Erythroblast (primary cell): ENCODE measurements at places on chromosomes 1 and 21.

DNA sequence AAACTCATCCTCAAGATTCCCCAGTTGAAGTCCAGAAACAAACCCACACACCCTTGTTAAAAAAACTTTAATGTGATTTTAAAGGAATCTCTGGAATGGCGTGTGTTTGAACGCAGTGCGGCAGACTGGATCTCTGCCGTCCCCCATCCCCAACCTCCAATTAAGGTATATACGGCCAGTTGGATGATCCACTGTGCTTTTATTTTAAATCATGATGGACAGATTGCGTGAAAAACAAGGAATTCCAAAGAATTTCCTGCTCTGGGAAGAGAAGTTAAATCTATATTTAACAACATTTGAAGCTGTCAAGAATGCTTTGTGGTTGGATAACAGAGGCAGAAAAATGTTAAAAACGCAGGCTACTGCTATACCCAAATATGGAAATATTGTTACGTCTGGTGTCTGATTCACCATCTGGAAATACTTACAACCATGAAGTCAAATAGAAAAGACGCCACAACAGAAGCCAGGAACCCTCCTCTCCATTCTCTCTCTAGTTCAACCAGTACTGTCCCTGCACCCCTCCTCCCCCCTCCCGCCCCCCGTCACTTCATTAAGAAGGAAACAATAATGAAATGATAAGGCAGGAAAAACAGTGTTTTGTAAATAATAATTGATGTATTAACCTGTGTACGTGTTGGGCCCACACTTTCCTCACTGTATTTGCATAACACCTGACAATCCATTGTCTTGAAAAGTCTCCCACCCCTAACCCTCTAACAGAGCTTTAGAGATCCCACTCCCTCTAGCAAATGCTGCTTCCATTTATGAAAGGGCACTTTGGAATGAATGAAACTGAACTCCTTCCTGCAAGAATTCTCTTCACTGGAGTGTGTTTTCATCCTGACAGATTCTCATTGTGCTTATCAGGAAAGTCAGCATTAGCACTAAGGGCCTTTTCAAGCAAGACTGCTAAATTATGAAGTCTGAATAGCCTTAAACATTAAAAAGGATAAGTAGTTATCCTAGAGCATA lies 2.0 kb upstream of the CCN1 start:
- DNase-seq = no peak

DNA sequence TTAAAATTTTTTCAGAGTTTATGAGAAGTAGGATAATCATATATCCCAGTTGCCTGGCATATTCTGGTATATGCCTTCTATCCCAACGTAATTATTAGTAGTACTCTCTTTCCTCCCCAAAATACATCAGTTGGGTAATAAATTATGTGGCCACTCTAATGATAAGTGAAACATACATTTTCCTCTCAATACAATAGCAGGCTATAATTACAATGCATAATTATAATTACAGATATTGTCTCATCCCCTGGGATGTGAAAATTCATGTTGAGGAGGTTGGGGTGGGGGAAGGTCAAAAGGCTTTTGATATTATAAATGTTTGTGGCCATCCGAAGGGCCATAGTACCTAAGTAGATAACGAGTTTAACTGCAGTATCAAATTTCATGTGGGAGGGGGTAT lies 277.1 kb downstream of the ST6GALNAC3 start:
- no peak for DNase-seq

GRCh38 chr1:214271174-214271858 lies 9.6 kb upstream of the SMYD2 start:
- no peak for DNase-seq

- no peak for DNase-seq
Observed at GRCh38 chr1:3024588-3024987, 3.3 kb downstream of the ACTRT2 start.

DNA sequence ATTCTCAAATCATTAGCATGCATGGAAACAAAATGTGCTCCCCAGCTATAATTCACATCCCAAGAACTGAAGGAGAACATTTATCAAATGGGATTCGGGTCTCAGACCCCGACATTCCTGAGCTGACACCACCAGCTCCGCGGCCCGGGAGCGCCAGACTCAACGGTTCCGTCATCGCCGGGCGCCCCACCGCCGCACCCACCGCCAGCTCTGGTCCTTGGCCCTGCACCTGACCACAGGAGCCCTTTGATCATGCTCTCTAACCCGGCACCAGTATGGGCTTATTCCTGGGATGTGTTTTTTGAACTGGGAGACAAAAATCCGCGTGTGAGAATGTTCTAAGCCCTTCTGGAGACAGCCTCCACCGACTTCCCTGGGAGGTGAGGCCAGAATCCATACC lies 43.6 kb downstream of the HLCS start:
- DNase-seq = no peak

DNA sequence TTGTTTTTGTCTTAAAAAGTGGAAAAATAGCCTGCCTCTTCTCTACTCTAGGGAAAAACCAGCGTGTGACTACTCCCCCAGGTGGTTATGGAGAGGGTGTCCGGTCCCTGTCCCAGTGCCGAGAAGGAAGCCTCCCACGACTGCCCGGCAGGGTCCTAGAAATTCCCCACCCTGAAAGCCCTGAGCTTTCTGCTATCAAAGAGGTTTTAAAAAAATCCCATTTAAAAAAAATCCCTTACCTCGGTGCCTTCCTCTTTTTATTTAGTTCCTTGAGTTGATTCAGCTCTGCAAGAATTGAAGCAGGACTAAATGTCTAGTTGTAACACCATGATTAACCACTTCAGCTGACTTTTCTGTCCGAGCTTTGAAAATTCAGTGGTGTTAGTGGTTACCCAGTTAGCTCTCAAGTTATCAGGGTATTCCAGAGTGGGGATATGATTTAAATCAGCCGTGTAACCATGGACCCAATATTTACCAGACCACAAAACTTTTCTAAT lies 35.0 kb upstream of the TDRD10 start:
- no peak for DNase-seq

GRCh38 chr21:42677339-42678321 lies 24.2 kb downstream of the PDE9A start:
- no peak for DNase-seq

- DNase-seq = peak; percentile 81
Observed at GRCh38 chr21:46634966-46635323, 529 bp upstream of the PRMT2 start.

DNA sequence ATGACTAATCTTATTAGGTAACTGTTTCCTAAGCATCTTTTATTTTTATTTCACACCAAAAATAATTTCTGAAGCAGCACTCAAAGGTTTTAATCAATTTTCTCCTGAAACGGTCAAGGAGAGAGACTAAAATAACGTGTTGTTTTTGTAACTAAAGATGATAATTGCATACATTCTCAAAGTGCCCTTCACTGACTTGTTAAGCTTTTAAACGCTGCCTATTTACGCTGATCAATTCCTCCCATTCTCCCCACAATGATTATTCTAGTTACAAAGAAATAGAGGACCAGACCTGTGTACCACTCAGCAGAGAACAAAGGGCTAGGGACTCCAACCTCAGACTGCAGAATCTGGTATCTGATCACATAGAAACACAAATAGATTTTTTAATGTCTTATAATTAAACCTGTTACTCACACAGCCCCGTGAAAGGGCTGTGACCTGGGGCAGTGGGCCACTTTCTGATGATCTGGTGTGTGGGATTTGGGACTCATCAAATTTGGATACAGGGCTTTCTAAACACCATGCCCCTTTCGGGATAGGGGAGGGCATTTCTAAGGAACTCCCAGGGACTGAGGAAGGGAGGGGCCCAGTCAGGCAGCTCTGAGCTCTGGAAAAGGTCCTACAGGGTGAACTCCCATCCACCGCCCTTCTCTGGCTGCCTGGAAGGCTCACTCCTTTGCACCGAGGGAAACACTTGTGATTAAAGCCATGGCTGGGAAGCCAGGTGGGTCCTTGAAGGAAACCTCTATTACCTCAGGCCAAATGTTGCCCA lies 65.2 kb downstream of the BCAR3 start:
- DNase-seq = no peak

DNA sequence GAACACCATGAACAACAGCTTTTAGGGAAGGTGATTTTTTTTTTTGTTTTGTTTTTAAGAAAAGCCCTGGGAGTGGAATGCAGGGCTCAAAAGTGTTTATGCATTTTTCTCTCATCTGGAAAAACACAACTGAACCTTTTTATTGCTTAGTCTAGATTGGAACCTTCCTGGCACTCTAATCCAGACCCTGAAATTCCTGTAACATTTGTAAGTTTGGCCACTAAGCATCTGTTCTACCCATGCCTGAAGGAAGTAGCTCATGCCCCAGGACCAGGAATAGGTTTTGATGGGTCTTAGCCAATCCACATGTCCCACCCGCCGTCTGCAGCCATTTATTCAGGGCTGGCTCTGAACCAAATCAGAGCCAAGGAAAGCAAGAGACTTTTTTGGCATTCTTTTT lies 39.7 kb upstream of the SLC2A1 start:
- no peak for DNase-seq

GRCh38 chr1:116808200-116808847 lies 54.1 kb downstream of the CD2 start:
- no peak for DNase-seq

DNA sequence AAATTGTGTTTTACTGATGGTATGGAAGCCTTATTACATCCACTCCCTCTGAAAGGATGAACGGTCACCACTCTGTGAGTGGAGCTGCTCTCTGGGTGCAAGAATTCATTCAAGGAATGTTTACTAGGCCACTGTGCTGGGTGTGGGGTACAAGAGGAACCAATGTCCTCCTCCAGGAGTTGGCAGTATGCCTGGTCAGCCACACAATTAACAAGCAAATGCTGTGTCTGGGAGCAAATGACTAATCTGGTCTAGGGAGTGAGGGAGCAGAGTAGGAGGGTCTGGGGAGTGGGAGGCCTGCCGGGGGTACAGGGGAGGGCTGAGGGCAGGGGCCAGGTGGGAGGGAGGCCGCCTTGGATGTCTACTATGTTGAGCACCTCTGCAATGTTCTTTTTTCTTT lies 27.2 kb upstream of the TDRD10 start:
- DNase-seq = no peak

DNA sequence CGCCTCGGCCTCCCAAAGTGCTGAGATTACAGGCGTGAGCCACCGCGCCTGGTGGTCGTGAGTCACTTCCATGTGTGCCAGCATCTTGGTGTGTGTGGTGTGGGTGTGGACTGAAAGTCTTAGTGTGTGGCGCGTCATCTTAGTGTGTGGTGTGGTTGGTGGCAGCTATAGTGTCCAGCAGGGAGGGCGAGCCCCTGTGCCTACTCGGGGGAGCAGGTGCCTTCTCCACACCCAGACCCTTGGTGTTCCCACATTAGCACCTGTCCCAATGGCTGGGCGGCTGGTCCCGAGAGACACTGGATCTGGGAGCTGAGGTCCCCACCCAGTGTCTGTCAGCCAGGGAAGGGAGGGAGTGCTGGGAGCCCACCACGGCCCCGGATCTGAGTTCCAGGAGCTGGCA lies 2.8 kb downstream of the SCNN1D start:
- DNase-seq = no peak

DNA sequence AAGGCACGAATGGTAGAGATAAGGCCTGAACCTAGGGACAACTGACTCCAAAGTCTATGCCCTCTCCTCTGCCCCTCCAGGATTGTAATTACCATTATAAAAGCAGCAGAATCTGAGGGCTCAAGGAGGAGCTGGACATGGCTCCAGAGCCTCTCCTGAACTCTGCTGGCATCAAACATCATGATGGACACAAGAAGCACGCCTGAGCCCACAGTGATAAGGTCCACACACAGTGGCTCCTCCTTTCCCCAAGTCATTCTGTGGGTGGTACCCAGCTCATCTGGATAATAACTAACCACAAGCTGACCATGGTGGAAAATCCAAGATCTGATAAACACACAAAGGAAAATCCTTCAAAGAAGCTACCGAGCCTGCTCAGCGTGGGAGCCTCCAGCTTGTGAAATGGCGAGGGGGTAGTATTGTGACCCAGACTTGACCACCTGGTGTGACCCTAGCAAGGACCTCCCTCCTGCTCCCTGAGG lies 85.2 kb downstream of the HIVEP3 start:
- DNase-seq = no peak

DNA sequence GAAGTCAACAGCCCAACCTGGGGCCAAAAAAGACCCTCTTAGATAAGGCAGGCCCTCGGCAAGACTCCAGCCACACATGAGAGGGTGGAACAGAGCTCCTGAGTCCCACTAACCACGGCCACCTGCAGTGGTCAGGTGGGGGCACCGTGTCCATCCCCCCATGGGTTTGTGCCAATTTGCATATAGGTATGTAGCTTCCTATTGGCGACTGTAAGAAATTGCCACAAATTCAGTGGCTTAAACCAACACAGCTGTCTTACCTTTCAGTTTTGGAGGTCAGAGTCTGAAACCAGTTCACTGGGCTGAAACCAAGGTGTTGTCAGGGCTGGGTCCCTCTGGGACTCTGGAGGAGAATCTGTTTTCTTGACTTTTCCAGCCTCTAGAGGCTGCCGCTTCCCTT lies 59.3 kb downstream of the COL18A1 start:
- DNase-seq = no peak

DNA sequence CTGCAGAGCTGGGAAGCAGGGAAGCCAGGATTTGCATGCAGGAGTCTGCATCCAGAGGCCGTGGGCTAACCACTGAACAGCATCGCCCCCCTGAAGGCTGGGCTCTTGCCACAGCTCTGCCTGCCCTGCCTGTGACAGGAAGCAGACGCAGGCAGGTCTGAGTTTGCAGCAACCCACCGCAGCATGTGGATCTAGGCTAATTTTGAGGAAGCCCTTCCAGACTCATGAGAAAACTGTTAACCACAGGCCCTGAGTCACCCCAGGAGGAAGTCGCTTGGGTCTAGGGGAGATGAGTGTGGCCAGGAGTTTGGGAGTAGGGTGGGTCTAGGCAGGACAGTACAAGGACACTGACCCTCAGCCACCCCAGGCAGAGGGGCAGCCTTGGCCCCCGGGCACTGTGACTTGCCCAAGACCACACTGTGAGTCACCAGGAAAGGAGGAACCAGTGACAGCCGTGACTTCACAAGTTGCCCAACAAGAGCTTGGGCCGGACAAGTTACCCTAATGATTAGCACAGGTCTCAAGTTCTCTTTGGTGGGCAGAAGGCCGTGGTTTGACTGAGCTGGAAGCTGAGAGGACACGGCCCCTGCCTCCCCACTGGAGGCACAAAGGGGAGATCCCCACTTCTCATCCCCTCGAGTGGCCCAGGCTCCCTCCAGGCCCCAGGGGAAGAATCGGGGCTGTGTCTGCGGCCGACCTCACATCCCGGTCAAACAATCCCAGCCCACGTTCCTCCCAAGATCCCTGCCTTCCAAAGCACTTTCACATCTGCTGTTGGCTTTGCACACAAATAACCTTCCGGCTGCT lies 826 bp downstream of the LAPTM5 start:
- DNase-seq = peak; percentile 87

GRCh38 chr1:169025412-169025811 lies 81.1 kb upstream of the ATP1B1 start:
- no peak for DNase-seq
